ENCODE measurements at places on chromosomes 2 and 18. TPM values are rescaled to one million over a fixed set of nuclear protein-coding genes. Genes with fewer than 3 reads are reported as not detected.

DNA sequence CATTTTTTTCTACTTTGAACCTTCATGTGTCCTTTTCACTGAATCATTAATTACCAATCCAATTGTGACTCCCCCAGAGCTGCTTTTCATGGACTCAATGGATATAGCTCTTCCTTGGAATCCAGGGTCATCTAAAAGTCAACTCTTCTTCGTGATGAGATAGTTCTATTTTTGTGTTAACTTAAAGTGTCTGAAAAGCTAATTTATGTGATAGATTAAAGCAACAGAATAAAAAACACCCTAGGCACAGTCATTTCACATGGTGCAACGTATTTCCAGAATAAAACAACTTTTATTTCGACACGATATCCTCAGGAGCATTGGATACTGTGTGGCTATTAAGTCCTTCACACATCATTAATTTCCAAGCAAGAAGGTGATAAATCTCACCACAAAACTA, 250.6 kb upstream of the SPHKAP start:
- DNase-seq: no peak

- no peak for DNase-seq
These were observed 47.0 kb upstream of the PTH2R start for GRCh38 chr2:208359632-208359986.

DNA sequence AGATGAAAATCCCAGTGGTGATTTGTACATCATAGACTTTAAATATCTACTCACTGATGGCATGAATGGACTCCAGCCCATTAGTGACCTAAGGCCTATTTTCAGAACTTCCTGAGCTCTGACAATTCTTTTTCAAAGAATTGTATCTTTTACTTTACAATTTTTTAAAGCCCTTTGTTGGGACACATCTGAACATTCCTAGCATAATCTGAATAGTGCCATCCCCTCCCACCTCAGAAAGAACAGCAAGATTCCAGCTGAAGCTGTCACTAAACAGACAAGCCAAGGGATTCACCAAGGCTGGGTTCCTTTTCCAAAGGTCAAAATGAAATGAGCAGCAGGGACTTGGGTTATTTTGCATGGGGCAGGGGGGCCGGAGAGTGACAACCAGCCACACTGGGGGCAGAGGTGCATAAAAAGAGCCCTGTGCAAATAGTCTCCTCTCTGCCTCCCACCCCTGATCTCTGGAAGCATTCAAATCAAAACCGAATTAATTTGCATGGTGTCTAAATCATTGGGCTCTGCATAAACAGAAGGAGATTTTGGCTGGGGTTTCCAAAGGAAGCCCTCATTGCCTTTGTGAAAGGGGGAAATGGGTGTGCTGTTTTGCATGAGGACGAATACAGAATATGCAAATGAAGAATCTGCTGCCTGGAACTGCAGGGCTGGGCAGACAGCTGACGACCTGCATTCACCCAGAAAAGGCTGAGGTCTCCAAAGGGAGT, 17.2 kb downstream of the EPHA4 start:
- DNase-seq: no peak

DNA sequence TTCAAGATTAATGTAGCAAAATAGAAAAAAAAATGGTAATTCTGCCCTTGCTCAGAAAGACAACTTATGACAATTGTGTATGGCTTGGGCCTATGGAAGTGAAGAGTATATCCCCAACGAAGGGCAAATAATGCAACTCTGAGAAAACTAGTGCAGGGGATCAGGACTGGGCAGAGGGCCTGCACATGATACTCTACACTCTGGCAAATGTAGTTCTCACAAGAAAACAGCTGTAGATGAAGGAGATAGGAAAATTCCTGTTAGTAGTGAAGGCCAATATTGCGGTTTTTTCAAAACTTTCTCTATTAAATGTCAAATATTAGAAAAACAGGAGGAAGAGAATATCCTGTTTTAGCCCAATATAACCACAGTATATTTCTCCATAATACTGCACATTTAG, 77.8 kb downstream of the SCN9A start:
- no peak for DNase-seq

DNA sequence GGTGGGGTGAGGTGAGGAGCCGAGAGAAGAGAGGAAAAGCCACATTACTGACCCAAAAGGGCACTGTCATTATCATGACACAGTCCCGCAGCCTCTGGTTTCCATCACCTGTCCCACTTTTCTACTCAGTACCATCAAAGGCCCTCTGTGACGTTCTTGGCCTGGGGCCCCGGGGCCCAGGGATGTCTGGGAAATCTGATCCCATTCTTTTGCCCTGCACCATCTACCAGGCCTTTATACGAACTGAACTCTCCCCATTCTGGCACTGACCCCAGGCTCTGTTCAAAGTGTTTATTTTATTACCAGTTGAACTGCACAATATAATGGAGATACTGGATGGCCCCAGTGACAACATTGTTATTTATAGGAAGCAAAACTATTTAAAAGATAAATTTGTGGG, 89.1 kb downstream of the COL6A3 start:
- no peak for DNase-seq

DNA sequence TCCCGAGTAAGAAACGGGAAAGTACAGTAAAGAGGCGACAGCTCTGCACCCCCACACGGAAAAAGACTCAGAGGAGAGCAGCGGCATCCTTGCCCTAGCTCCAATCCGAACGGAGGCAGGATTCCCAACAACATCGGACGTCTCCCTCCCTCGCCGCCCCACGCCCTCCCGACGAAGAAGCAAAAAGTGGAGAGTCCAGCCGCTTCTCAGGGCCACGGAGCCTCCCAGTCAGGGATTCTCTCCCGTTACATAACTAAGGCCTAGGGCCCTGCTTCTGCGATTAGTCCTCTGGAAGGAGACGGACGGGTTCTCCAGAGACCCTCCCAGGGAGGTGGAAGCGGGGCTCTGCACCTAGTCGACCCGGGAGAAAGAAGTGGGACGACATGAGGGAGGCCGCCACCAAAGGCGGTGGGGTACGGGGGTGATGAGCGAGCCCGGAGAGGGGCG, 587 bp downstream of the SUMO1 start:
- DNase-seq: peak; percentile 42

GRCh38 chr2:43749583-43749982, 24.3 kb upstream of the DYNC2LI1 start:
- no peak for DNase-seq

GRCh38 chr18:58195278-58195765, 151.3 kb downstream of the NEDD4L start:
- DNase-seq: no peak

DNA sequence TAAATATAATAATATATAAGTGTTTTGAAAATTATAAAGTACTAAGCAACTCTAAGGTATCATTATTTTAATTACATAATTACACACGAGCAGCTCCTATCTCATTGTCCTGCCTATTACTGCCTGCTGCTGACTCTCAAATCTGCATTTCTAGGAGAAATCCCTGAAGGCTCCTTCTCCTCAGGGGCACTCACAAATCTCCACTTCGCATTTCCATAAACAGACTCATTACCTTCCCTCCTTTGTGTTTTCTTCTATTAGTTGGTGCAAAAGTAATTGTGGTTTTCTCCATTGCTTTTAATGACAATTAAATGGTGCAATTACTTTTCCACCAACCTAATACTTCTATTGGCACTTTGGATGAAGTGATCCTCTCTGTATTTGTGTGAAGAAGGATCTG, 135.0 kb upstream of the HNMT start:
- no peak for DNase-seq

GRCh38 chr2:144705328-144706245, 185.7 kb upstream of the ZEB2 start:
- no peak for DNase-seq

DNA sequence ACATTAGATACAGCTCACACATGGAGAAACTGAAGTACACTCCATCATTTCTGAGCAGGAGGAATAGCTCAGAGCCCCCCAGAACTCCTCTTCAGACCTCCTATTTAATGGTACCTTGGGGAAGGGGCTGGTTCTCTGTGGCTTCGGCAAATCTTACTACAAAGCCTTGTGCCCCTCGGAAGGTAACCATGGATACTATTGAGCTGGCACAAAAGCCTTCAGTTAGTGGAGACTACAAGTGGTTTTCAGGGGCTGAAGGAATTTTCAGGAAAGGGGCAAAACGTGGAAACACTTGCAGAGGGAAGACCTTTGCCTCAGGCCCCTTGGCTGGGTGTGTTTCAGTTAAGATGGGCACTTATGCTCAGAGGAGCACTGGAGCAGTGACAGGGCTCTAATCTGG, 1.1 kb upstream of the FAM237A start:
- no peak for DNase-seq

DNA sequence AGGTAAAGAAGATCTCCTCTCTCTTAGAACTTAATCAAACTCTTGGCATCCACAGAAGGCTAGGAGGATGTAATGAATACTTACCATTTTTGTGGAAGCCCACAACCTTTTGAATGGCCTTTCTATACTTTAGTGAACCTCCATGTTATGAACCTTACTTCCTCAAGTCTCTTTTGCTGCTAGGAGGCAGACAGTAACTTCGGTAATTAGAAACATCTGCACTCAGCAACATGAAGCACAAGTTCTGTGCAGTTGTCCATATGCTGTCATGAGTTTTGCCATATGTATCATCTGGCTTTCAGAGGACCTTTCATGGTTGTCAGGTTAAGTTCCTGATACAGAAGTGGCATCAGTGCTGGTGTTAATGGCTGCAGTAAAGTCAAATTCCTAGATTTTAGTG, 50.4 kb downstream of the PDK1 start:
- no peak for DNase-seq

DNA sequence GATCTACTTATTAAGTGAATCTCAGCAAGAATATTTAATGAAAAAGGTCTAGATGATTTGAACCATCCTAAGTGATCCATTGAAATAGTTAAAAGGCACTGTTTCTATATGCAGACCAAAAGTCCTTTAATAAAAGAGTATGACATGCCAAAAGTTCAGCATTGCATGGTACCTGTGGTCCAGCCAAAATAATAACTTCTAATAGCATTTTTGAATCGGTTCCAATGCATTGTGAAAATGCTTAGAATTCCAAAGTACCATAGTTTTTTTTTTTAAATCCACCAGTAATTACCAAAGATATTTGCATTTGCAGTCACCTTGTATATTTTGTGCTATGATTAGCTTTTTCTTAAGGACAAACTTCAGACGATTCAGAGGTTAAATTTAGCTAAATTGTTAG, 79.9 kb downstream of the NYAP2 start:
- DNase-seq: no peak

DNA sequence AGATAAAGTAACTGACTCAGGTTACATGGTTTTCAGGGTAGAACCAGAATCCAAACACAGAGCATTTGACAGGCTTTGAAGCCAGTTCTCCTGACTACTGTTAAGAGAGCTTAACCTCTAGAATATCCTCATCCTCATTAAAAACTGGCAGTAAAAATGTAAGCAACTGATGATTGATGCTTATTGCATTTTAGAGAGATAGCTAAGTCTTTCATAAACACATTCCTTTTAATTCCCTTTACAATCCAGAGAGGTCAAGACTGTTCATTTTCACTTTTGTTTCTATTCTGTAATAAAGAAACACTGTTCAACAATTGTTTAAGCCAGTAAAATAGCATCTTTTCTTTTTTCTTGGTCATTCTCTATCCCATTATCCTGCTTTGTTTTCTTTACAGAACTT, 53.9 kb upstream of the RAB27B start:
- no peak for DNase-seq

GRCh38 chr2:27717070-27717795, 53.5 kb downstream of the SLC4A1AP start:
- peak; percentile 88 for DNase-seq

- peak; percentile 77 for DNase-seq
These were observed 23.3 kb upstream of the MC5R start for GRCh38 chr18:13800505-13801259.

DNA sequence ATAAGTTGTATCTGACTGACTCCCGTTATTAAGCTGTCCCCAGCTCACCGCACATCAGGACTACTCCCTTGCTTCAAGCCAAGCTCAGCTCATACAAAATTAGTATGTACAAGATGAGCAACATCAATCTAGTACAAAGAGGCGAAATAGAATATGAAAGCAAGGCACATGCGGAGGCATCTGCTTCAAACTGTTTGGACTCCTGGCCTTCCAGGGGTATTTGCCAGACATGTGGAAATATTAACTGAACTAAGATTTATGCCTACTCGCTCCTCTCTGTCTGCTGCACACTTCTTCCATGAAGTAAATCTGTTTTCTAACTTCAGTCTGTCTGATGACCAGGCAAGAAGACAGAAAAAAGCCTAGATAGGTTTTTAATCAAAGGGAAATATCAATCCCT, 499.8 kb downstream of the PID1 start:
- DNase-seq: no peak

DNA sequence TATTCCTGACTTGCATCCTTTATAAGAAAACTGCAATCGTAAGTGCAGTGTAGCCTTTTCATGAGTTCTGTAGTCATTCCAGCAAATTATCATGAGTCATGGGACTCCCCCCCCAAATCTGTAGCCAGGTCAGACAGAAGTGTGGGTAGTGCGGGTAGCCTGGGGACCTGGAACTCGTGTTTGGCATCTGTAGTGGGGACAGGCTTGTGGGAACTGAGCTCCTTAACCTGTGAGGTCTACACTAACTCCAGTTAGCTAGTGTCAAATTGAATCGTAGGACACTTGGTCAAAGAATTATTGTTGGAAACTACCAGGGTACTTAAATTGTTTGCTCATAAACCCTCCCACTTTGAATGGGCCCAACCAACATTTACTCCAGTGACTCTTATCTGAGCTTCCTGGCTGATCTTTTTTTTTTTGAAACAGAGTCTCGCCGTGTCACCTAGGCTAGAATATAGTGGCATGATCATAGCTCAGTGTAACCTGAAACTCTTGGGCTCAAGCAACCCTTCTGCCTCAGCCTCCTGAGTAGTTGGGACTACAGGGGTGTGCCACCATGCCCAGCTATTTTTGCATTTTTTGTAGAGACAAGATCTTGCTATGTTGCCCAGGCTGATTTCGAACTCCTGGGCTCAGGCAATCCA, 12.4 kb downstream of the PFN4 start:
- no peak for DNase-seq

GRCh38 chr2:70440621-70441020, 113.0 kb downstream of the TGFA start:
- peak; percentile 69 for DNase-seq

Gene MAP3K20
- total RNA-seq: 11.2 TPM

Gene PROC
- total RNA-seq: not detected

Gene UPP2
- total RNA-seq: not detected

Gene NAT8
- 2.4 TPM for total RNA-seq

Gene HOXD12
- 0.42 TPM for total RNA-seq

Gene GKN2
- not detected for total RNA-seq

Gene FKBP7
- total RNA-seq: 33.5 TPM

Gene FBXO15
- 1.0 TPM for total RNA-seq

Gene CD8B2
- not detected for total RNA-seq

Gene THAP4
- total RNA-seq: 35.2 TPM

Gene PRSS56
- total RNA-seq: not detected

Gene CCL20
- total RNA-seq: 0.96 TPM

Gene MROH2A
- total RNA-seq: not detected

Gene NTSR2
- not detected for total RNA-seq

Gene IL36RN
- not detected for total RNA-seq

Measured in SK-MEL-5 (cell line).